Activated CD4-positive, alpha-beta T cell treated with anti-CD3 and anti-CD28 coated beads, Interleukin-2, amount 10 ng/mL, durations not matched to agents 7 days and 5 days (primary cell): ENCODE measurements at places on chromosomes 1 and 21. TPM values are rescaled to one million over a fixed set of nuclear protein-coding genes. Genes with fewer than 3 reads are reported as not detected.

The UBXN10 gene
- 0.22 TPM for total RNA-seq

The ADGRB2 gene
- 0.31 TPM for total RNA-seq

The EDARADD gene
- total RNA-seq, result 2.0 TPM

DNA sequence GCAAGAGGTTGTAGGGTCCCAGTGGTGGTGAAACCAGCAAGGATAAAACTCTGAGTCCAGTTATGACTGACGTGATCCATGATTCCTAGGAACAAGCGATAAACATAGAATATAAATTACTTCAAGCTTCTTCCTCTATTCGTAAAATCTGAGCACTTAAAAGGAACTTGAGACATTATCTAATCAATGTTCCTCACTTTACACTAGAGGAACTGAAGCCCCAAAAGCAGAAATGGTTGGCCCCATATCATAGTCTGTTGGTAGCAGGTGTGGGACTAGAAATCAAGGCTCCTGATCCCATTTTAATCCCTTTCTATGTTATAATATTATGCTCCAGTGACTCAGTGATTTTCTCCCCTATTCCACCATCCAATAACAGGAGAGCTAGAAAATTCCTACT lies 21.9 kb upstream of the MNDA start:
- no peak for DNase-seq

GRCh38 chr1:27886744-27887143 lies 14.4 kb downstream of the THEMIS2 start:
- no peak for DNase-seq

GRCh38 chr1:217494767-217495166 lies 136.1 kb downstream of the GPATCH2 start:
- no peak for DNase-seq

The C1orf87 gene
- total RNA-seq, result not detected

DNA sequence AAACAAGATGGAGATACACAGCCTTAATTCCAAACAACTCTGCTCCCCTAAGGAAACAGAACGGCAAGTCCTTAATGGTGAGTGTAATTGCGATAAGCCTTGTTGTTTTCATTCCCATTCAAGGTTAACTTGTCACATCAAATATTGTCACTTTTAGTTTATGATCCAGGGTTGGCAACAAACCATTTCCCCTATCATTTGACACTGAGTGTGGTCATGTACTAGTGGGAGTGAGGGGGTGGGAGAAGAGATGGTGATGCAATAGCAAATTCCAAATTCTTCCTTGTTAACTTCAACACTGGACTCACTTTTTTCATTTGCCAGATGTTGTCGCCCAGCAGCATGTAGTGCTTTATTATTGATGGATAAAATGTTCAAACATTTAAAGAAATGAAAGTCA lies 140.4 kb downstream of the ZNF326 start:
- DNase-seq, result no peak

GRCh38 chr21:44653123-44653522 lies 1.3 kb downstream of the KRTAP12-4 start:
- DNase-seq, result no peak

The HSPA13 gene
- total RNA-seq, result 29.6 TPM
